Stimulated activated CD4-positive, alpha-beta T cell treated with anti-CD3 and anti-CD28 coated beads, Interleukin-1b, Interleukin-23, amount 100 ng/mL, for 4 hours (primary cell): ENCODE measurements at places on chromosomes 13 and 19.

GRCh38 chr13:109810761-109811510 lies 24.6 kb upstream of the IRS2 start:
- no peak for DNase-seq

DNA sequence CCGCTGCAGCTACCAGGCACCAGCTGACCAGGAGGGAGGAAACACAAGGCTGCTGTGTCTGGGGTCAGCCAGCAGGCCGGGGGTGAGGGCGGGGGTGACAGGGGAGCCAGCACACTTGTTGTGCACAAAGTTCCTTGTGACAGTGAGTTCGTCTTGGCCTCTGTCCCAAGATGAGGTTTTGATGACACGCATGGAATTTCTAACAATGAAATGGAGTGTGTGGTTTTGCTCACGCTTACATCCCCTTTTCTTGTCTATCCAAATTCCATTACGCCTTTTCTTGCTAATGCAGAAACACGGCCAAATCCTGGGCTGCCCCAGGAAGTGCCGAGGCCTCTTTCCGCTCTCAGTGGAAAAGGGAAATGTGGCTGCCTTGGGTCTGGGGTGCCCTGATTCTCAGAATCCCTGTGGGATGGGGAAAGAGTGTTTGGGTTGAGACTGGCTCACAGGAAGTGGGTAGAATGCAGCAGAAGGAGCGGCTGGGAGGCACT lies 73.8 kb downstream of the GADD45B start:
- DNase-seq, result no peak

GRCh38 chr19:40599331-40599901 lies 1.8 kb upstream of the LTBP4 start:
- DNase-seq, result no peak

- no peak for DNase-seq
These were observed 13.6 kb upstream of the USP29 start for GRCh38 chr19:57105976-57106721.

GRCh38 chr13:33079960-33080359 lies 63.7 kb downstream of the KL start:
- no peak for DNase-seq

DNA sequence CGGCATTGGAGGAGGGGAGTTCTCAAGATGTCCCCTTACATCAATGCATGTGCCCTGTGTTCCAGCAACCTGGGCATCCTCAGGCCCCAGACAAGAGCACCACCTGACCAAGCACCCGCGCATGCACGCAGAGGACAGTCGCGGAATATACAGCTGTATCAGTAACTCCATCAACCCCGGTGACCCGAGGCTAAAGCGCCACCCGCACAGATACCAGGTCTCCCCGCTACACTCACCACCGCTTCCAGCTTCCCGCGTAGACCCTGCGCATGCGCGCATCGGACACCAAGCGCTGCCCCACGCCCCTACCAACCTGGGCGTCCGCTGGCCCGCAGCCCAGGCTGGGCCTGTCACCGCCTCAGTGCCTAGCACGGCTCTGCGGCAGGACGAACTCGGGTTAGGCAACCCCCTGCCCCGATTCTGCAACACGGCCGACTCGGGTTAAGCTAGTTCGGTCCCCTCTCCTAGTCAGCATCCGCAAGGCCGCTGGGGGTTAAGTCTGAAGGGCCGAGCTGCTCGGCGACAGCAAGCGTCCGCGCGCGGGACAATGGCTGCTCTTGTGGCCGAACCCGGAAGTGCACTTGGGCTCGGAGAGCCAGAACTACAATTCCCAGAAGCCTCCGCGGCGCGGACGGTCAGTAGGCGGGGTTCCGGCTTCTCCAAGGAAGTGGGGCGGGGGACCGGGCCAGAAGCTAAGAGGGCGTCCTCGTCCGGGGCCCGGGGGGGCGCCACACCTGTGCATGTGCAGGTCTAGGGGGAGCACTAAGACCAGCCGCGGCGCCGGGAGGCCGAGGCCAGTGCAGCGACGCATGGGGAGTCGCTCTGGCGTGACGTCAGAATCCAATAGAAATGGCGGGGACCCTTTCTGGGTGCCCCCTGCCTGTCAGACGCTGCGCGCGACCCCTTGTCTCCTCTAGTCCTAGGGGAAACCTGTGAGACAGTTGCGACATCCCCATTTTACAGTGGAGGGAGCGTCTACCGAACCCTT lies at the start of gene ZNF180:
Gene ZNF180 (minus strand): TSS at position 561 of the 988 bp plus-strand sequence. CDS start 3,188 bp downstream, outside the sequence.
- peak; percentile 93 for DNase-seq

DNA sequence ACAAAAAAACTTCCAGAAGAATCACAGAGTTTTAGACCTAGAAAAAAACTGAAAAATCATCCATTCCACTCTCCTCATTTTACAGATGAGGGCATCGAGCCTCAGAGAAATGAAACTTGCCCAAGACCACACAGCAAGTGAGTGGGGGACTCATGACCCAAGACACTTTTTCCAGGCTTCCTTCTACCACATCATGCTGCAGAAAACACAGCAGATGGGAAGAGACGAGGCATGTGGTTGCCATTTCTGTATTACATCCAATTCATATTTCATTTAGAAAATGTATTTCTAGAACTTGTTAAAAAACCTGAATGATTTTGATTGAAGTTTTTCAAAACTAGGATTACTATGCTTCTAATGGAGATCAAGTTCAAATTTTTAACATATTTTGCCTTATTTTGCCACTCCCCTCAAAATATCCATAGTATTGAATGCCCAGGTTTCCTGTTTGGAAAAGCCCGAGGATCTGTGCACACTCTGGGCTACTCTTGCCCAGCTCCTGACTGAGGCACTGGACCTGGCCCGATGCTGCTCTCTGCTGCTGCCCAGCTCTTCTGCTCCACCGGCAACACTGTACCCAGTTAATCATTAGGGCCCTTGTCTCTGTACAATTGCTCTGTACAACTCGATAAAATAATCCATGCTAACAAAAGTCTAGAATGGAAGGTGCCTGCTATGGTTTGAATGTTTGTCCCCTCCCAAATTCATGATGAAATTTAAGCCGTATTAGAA lies 157.4 kb downstream of the EFNB2 start:
- no peak for DNase-seq

DNA sequence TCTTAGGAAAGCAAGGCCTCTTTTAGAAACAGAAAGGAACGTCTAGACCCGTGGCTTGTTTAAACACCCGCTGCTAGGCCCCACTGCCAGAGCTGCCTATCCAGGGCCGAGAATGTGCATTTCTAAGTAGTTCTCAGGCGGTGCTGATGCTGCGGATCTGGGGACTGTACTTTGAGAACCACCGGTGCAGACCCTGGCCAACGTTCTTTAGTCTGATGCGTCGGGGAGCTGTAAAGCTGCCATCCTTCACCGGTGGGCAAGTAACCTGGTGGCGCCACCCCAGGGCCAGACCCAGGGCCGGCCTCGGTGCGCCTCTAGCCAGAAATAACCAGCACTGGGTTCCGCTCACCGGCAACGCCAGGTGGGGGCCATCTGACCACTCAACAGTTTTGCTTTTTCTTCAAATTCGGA lies 47.1 kb downstream of the TGDS start:
- DNase-seq, result peak; percentile 37

GRCh38 chr13:74004109-74004508 lies 130.1 kb downstream of the KLF12 start:
- DNase-seq, result no peak

DNA sequence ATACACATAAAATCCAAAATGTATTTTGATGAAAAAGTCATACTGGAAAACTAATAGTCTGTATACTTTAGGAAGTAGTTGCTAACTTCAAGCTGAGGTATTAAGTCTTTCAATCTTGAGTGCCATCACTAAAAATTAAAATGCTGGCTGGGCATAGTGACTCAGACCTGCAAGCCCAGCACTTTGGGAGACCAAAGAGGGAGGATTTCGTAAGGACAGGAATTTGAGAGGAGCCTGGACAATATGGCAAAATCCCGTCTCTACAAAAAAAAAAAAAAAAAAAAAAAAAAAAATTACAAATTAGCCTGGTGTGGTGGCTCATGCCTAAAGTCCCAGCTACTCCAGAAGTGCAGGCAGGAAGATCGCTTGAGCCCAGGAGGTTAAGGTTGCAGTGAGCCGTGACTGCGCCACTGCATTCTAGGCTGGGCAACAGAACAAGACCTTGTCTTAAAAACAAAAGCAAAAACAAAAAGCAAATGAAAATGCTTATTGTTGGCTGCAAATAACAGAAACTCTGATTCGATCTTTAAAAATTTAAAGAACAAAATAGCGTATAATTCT lies 1994.2 kb upstream of the PCDH20 start:
- DNase-seq, result no peak

DNA sequence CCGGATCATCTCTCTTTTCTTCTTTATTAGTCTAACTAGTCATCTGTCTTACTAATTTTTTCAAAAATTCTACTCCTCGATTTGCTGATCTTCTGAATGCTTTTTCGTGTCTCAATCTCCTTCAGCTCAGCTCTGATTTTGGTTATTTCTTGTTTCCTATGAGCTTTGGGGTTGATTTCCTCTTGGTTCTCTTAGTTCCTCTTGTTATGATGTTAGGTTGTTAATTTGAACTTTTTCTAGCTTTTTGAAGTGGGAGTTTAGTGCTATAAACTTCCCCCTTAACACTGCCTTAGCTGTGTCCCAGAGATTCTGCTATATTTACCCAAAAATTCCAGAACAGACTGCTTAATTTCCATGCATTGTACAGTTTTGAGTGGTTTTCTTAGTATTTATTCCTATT lies 3.4 kb downstream of the FCAR start:
- no peak for DNase-seq

- DNase-seq, result no peak
These were observed 436.5 kb downstream of the KCTD12 start for GRCh38 chr13:76449716-76450115.

- DNase-seq, result no peak
These were observed 19.3 kb downstream of the SLC25A30 start for GRCh38 chr13:45398877-45399276.

DNA sequence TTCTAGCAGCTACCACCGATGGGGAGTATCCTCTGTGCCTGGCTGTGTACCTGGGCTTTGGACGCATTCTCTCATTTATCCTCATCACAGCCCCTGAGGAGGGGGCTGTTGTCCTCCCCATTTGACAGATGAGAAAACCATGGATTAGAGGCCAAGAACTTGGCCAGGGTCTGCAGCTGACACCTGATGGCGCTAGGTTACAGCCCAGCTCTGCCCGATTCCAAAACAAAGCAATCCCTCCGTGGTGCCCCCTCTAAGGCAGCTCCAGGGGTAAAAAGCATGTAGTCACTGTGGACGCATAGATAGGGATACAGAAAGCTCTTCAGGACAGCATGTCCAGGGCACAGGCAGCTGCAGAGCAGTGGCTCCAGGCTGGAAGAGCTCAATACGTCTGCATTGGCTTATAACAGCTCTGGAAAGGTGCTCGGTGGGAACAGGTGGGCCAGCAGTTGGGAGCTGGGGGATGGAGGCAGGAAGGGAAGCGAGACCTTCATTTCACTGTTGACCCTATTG lies 35.4 kb upstream of the UQCRFS1 start:
- no peak for DNase-seq

DNA sequence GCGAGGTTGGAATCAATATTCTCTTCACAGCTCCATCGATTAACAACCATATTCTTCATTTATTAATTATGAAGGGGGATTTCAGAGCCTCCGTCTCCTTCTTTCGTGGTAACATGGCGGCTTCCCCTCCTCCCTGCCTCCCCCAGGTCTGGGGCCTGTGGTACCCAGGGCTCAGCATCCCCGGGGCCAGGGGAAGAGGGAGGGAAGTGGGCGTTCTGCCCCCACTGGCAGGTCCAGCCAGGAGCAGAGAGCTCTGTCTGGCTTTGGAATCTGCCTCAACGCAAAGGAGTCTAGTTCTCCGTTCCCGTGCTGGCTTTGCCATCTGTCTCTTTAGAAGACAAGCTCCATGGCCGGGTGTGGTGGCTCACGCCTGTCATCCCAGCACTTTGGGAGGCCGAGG lies 37.8 kb upstream of the ONECUT3 start:
- DNase-seq, result no peak

GRCh38 chr13:50599927-50600326 lies 243.6 kb downstream of the DLEU7 start:
- DNase-seq, result no peak

- DNase-seq, result no peak
These were observed 125.2 kb downstream of the LMO7 start for GRCh38 chr13:75761369-75761768.

- peak; percentile 23 for DNase-seq
These were observed 50.6 kb downstream of the CELF5 start for GRCh38 chr19:3274942-3275582.

GRCh38 chr19:6113616-6114188 lies 3.4 kb upstream of the RFX2 start:
- DNase-seq, result no peak

GRCh38 chr19:39525205-39525604 lies 7.4 kb downstream of the EID2B start:
- no peak for DNase-seq

DNA sequence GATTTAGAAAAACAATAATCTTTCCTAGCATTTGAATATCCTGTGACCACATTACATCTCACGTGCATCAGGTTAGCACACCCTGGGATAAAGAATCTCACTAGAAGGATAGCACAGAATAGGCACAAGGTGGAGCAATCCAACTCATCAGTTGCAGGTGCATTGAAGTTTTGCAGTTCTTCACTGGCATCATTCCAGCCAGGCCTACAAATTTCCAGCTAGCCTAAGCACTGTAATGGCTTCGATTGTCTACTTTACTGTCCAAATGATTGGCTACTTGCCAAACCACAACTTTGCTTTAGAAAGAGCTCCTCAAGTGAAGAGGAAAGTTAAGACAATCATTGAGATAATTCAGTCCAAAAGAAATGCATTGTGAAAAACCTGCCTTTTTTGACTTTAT lies 89.5 kb downstream of the SPRY2 start:
- DNase-seq, result no peak
